ENCODE measurements at places on chromosomes 3 and 15.

DNA sequence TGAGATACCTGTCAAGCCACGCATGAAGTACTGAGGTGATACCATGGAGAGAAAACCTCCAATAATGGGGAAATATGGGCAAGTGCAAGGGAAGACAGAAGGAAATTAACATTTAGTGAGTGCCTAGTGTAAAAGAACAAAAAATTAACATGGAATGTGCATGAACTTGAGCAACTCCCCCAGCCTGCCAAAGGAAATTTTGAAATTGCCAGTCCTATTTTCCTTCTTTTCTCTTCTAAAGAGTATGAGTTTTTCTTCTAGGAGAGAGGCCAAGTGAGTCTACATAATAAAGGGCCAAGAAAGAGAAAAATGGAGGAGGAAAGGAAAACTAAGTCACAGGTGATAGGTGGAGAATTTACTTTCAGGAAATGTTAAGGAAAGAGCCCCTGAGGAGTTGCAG is 602.4 kb upstream of the MDFIC2 start:
- no peak for DNase-seq

DNA sequence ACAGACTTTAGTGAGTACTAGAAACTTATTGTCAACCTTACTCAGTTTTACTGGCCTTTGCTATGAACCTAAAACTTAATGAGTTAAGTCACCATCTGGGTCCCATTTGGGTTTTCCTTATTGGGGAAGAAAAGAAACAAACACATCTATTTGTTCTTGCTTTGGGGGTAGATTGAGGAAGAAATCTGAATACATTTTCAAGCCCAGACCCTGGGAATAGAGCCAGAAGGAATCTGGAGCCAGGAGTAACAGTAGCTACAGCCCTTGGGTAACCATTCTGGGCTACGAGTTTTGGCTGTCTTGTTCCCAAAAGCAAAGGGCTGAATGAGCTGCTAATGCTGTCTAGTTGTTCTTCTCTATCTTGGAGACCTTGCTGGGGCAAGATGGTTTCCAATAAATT is 16.5 kb downstream of the SLC12A1 start:
- DNase-seq = no peak

GRCh38 chr3:98617841-98618240 is 24.4 kb upstream of the CPOX start:
- no peak for DNase-seq

GRCh38 chr3:60935709-60936108 is 315.5 kb downstream of the FHIT start:
- no peak for DNase-seq

GRCh38 chr3:177665122-177665808 is 468.0 kb upstream of the TBL1XR1 start:
- no peak for DNase-seq

GRCh38 chr15:95449230-95449628 is 881.3 kb upstream of the NR2F2 start:
- no peak for DNase-seq

GRCh38 chr15:101526021-101526420 is 36.5 kb upstream of the PCSK6 start:
- DNase-seq = no peak

DNA sequence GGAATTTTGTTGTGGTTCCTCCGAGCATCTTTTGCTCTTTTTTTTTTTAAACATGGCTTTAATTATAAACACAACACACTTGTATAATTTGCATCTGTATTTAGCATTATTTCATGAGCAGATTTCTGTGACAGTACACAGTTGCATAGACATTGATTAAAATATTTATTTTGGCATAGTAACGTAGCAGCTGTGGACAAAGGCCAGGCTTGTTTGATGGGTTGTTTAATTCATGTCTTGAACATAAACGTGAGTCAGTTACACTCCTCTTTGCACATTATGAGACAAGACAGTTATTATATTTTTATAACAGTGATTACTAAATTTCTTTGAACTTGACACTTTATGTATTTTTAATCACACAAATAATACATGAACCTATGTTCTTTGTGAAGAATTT is 182.5 kb downstream of the CACNA2D3 start:
- no peak for DNase-seq

- no peak for DNase-seq
These were observed 21.9 kb downstream of the PLCL2 start for GRCh38 chr3:16906682-16907081.

DNA sequence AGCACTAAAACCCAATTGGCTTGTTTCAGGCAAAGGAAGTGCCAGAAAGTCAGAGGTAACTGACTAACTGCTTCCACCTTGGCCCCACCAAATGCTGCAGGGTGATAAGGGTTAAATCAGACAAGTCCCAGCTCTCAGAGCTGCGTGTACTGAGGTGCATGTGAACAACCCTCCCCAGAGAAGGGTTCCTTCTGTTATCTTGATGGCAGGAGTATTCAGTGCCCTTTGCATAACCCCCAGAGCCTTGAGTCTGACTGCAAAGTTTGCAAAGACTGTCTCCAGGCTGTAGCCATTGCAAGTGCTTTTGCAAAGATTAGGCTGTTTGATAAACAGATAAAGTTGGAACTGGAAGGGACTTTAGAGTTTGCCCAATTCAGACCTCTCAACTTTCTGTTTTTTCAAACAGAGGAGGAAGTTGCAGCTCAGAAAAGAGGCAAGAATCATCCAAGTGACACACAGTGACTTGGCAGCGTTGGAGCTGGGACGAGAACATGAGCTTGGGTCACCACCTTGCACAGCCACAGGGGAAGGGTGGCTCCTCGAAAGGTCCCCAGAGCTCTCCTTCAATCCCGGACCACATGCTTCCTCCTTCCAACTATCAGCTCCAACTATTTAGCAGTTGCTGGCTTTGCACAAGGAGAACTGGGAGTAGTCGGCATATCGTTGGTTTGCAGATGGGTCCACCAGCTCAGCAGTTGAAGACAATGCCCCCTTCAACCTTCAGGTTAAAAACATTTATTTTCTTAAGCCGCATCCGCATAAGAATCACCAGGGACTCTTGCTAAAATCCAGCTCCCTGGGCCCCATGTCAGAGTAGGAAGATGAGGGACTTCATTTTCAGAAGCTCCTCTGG is 224.8 kb upstream of the HES1 start:
- no peak for DNase-seq

- DNase-seq = no peak
These were observed 126.5 kb upstream of the GRM7 start for GRCh38 chr3:6734395-6734746.

DNA sequence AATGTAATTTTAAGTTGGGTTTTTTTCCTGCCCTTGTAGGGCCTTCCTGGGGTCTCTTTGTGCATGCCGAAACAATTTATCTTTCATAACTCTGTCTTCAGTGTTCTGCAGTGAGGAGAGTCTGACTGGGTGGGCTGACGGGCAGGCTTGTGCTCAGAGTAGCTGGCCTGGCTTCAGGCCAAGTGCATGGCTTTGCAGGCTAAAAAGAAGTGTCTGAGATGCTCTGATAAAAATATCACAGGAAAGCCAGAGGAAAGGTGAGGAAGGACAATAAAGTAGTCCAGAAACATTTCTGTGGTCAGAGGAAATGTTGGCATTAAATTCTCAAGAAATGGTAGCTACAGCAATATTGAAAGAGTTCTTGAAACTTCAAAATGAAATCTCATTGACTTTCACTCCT is 25.5 kb downstream of the ST3GAL6 start:
- no peak for DNase-seq

GRCh38 chr3:16063603-16064002 is 110.9 kb upstream of the GALNT15 start:
- DNase-seq = no peak

GRCh38 chr15:93118904-93119303 is 29.9 kb upstream of the RGMA start:
- no peak for DNase-seq

All from effector CD8-positive, alpha-beta T cell (primary cell).